GM23338 (cell line): ENCODE measurements at places on chromosomes 7 and 10. TPM values are rescaled to one million over a fixed set of nuclear protein-coding genes. Genes with fewer than 3 reads are reported as not detected.

CHAT gene
- not detected in 2 replicates for polyA plus RNA-seq

SPDYE1 gene
- polyA plus RNA-seq = 1.4 and 1.6 TPM in 2 replicates

TRIM74 gene
- polyA plus RNA-seq = not detected in 2 replicates

BMI1 gene
- polyA plus RNA-seq = 2.0 and 2.3 TPM in 2 replicates
